ENCODE measurements at places on chromosomes 2 and 18.
A peak's percentile ranks its signal among the peaks of the same experiment; 100 is the strongest.

- DNase-seq = no peak
These were observed 449.2 kb upstream of the TNP1 start for GRCh38 chr2:217309056-217309455.

DNA sequence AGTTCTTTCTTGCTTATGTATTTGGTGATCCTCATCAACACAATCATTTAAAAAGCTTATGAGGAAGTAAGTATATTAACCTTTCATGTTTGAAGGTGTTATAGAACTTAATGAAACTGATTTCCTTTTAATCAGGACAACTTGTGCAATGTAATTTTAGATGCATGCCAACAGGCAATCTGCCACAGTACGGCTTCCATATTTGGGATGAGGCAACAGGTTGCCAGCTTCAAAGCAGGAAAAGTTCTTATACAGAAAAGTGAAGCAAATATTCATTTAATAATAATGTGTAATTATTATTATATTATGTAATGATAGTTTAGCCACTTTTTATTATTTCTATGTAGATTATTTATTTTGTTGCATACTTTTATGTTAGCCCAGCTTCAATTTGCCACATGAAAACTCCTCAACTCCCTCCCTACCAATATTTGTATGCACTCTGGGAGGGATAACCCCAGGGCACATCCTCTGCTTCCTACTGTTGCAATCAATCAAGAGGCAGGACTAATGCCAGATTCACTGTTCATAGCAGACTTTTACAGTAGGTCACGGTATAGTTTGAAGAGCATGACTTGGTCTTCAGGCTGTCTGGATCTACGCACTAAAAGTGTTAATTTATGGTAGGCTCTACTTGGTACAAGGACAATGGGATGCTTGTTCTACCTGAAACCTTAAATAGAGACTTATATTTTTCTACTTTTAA lies 277.2 kb downstream of the AGPS start:
- DNase-seq = no peak

- peak; percentile 4 for DNase-seq
These were observed 63.2 kb downstream of the DLGAP1 start for GRCh38 chr18:4391859-4392258.

DNA sequence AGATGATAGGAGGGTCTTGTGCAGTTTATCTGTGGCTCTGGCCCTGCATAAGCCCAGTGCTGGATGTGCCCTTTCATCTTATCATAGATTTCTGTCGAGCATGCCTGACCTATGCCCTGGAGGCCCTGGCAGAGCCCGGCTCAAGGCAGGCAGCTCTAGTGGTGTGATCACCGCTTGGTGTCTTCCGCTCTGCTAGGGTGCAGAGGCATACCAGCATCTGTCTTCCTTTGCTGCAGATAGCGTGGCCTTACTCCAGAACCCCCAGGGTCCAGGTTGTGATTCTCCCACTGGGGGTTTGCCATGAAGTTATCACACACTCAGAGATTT lies 13.7 kb upstream of the TRAF3IP1 start:
- no peak for DNase-seq

DNA sequence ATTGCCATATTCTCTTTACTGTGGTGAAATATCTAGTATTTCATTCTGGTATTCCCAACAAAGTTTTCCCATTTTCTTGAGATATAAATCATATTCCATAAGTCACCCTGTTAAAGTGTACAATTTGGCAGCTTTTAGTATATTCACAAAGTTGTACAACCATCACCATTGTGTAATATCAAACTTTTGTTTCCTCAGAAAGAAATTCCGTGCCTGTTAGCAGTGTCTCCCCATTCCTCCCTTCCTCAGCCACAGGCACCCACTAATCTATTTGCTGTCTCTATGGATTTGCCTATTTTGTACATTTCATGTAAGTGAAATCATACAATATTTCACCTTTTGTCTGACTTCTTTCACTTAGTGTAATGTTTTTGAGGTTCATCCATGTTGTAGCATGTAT lies 19.7 kb downstream of the NCOA1 start:
- no peak for DNase-seq

DNA sequence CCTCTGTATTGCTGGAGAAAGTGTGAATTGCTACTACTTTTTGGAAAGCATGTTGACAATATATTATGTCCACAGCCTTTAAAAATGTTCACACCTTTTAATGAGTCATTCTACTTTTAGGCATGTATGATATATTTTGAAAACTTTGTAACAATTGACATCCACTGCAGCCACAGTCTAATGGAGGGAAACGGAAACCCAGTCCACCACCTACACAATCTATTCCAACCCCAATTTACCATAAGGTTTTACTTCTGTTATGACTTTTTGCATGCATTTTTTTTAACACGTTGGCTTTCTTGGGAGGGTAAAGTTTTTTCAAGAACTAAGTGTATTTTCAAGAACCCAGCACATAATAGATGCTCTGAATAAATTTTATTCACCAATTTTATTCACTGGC lies 38.5 kb upstream of the ATP8B1 start:
- DNase-seq = no peak

- no peak for DNase-seq
These were observed 473.8 kb downstream of the TGIF1 start for GRCh38 chr18:3923750-3924149.

DNA sequence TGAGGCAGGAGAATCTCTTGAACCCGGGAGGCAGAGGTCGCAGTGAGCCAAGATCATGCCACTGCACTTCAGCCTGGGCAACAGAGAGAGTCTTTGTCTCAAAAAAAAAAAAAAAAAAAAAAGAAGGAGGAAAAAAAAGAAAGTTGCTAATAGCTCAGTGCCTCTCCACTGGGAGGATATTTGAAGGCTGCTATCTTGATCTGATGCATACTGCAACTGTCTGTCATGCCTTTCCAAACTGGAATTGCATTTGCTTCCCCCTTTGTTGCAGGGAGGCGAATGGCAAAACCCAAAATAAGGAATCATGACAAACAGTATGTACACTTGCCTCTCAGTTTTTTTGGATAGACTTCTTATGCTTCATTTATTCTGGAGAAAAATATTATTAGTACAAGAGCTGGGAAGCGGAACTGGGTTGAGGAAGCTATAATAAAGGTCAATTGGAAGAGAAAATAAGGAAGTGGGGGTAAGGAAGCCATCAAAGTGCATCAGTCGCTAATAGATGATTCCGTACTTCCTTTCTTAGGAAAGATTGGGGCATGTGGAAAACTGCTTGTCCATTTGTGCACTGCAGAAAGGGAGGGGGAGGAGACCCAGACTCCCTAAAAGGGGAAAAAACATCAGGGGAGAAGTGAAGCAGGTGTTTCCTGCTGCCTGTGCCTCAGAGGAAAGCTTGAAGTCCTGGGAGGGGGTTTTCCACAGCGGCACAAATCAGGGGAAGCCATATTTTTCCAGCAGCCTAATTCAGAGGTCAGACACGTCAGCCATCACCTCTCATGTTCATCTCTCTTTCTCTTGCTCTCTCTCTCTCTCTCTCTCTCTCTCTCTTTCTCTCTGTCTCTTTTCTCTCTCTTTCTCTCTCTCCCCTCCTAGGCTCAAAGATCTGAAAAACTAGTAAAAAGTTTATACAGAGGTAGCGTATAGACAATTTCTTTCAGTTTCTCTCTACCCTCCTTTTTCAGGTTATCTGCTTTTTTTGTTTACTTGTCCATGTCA lies 301.4 kb upstream of the TNP1 start:
- DNase-seq = no peak

GRCh38 chr2:71778936-71779773 lies 325.8 kb downstream of the DYSF start:
- DNase-seq = no peak

DNA sequence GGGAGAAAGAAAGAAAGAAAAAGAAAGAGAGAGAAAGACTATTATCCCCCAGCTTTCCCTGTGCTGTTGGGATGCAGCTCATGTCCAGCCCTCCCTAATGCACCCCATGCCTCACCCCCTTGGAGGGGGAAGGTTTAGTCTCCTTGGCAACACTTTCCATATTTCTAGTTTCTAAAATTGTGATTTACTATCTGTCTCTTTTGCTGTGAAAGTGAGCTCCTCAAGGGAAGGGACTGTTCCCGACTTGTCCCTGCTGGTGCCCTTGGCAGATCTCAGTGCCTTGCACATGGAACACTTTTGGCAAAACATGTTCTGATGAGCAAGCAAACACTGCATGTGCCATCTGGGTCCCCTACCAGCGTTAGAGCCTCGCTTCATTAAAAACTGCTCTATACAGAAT lies 11.7 kb upstream of the NAPG start:
- no peak for DNase-seq

GRCh38 chr2:138600732-138601457 lies 99.3 kb downstream of the SPOPL start:
- no peak for DNase-seq

DNA sequence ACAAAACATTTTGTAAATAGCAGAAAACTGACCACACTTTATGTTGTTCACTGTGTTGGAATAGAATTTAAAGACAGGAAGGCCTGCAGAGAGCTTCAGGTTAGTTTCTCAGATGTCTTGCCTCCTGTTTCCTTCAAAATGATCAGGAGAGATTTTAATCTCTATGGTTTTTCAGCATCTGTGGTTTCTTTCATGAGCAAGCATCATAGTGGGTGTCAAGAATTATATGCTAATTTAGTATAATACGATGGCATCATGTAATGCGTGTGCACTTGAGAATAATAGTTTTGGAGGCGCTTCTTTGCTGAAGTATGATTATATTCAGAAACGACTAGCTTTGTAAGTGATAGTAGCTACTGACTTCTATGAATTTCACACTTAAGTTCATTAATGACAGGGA lies 149.9 kb downstream of the PLCL1 start:
- no peak for DNase-seq

GRCh38 chr2:121018136-121019061 lies 266.6 kb downstream of the TFCP2L1 start:
- no peak for DNase-seq

DNA sequence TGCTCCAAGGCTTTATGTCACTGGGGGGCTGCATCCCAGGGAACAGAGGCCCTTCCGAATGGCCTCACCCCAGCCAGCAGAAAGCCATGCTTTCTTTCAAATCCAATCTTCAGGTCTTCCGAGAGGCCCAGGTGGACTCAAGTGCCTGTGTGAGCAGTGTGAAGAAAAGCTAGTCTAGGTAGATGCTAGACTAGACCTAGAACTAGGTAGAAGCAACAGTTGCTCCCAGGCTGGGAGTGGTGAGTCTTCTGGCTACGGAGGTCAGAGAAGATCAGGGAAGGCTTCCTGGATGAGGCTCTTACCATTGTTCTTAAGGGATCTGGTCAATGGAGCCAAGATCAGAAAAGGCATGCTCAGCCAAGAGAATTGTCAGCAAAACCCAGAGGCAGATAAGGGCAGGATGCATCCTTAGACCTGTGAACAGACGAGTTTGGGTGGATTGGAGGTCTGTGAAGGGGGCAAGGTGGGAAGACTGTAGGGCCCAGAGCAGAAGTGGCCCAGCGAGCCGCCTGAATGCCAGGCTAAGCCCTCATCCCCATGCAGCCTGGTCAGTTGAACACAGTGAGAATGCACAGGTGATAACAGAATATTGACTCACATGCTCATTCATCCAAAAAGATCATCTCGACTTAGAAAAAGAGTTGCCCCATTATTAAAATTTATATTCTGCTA lies 110.8 kb downstream of the SMAD7 start:
- DNase-seq = no peak

DNA sequence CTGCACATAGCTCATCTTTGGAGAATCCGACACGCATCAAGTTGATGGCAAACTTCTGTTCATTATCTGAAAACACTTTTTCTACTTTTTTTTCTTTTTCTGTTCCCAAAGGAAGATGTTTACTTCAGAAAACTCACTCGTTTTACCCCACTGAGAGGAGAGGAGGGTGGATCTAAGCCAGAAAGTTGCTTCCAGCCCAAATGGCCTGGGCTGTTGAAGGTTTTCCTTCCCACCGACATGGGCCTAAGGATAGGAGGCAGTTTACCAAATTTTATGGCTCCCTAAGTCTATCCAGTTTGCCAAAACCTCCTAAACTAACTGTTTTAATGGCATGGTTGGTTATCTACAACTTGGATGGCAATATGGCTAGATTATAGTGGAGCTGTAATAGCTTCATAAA lies 70.4 kb downstream of the DDX1 start:
- no peak for DNase-seq

GRCh38 chr2:235496239-235496621 lies 2.4 kb downstream of the AGAP1 start:
- no peak for DNase-seq
